ENCODE measurements at places on chromosomes 1 and 21.

GRCh38 chr1:22157359-22157966 is 14.6 kb upstream of the WNT4 start:
- DNase-seq: no peak

DNA sequence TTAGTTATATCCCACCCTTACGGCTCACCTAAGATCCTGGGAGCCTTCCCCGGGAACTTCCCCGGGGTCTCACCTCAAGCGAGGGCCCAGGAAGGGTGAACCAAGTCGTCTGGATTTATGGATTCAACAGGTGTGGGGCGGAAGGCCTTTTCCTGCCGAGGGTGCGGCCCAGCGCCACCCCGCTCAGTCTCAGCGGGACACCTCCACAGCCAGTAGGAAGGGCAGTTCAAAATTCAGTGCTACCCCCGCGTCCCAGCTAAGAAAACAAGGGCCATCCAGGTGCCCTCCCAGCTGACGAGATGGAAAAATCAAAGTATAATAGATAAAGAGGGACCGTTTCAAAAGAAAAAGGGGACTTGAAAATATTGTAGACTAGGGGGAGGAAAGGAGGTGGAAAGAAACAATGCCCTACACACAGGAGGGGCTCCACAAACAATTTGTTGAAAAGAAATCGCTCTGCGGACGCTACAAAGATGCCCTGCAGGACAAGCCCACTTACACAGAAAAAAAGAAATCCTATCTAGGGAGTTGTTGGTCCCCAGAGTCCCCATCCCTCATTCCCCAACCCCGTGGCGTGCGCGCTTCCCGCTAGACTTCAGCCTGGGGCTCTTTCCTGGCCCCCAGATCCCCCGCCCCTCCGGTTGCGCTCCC is 1.3 kb downstream of the SLC2A1 start:
- no peak for DNase-seq

- DNase-seq: no peak
Measured at GRCh38 chr1:155192346-155193274, 15.1 kb downstream of the THBS3 start.

- DNase-seq: no peak
Measured at GRCh38 chr1:247287460-247287859, 31.6 kb downstream of the VN1R5 start.

GRCh38 chr1:226615876-226616275 is 67.3 kb downstream of the STUM start:
- DNase-seq: no peak

DNA sequence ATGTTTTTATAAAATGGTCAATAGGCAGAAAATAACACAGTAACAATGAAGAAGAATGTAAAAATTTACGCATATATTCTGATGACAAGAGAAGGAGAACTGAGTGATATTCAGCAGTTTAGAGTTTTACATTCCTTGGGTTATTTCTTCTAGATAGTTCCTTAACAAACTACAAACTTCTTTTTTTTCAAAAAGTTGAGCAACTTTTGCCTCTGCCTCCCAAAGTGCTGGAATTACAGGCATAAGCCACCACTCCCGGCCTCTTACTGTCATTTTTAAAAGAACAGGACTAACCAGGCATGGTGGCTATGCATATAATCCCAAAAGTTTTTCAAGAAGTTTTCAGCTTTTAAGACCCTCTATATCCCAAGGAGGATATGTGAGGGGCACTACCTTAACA is 32.9 kb downstream of the ARNT start:
- no peak for DNase-seq

DNA sequence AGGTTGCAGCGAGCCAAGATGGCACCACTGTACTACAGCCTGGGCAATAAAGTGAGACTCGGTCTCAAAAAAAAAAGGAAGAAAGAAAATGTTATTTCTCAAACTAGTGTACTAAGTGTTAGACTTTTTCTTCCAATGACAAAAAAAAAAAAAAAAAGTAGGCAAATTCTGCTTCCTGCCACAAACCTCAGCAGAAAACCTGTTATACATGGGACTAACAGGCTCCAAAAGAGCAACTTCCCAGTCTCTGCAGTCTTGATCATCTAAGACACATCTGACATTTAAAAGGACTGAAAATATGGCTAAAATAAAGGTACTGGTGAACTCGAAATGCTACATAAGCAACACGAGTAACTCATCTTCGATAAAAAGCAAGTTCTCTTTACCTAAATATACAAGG is 59.6 kb downstream of the HSF2BP start:
- DNase-seq: no peak

GRCh38 chr1:27142464-27142863 is 12.5 kb downstream of the SLC9A1 start:
- DNase-seq: no peak

- no peak for DNase-seq
Measured at GRCh38 chr1:93810316-93810715, 68.7 kb downstream of the DNTTIP2 start.

DNA sequence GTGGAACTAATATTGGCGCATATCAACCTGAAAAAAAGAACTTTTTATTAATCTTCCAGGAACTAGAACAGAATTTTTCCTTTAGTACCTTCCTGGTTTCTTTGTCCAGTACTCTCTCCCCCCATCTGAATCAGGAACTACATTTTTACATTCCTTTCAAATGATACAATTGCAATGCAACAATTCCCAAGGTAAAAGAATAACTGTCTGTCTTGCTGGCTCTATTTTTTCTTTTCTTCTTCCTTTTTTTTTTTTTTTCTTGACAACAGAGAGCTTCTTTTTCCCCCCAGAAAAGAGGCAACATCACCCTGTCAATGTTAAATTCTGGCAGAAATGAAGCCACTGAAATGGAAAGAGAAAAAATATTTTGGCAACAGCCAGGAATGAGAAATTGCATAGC is 4.5 kb upstream of the CD101 start:
- DNase-seq: no peak

- DNase-seq: peak; percentile 5
Measured at GRCh38 chr1:222095606-222096475, 354.0 kb upstream of the DUSP10 start.

GRCh38 chr1:182520736-182521135 is 68.3 kb downstream of the RNASEL start:
- DNase-seq: no peak

DNA sequence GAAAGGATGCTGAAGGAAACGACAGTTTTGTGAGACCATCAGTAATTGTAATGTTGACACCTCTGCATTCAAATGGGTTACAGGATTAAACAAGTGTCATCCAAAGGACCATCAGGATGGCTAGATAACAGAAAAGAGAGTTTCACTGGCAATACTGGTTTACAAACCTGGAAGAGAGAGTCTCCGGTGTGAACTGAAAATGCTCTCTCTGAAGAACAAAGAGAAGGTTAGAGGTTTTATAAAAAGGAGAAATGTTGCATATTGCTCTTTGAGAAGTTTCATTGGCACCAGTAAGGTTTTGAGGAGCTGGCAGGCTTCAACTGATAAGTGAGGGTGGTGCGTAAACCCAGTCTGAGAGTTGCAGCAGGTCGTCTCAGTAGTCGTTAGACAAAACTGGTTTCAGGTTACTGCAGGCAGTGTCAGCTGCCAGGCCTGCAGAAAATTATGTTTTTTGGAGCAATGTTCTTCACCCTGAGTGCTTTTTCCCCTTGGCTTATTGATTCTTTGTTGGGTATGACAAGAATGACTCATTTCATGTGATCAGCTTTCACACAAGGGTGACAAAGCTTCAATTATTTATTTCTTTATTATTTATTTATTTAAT is 42.2 kb downstream of the KCNK1 start:
- no peak for DNase-seq

DNA sequence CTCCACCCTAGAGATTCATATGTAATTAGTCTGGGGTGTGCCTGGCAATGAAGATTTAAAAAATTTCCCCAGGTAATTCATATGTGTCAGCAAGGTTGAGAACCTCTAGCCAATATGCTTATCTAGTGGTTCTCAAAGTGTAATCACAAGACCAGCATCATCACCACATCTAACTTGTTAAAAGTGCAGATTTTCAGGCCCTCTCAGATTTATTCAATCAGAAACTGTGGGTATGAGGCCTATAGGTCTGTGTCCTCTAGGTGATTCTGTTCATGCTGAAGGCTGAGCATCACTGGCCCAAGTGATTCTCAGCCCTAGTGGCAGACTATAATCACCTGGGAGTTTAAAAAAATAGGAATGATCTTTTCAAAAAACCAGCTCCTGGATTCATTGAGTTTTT is 75.9 kb downstream of the SWT1 start:
- DNase-seq: no peak

- DNase-seq: no peak
Measured at GRCh38 chr1:232728507-232729263, 76.5 kb upstream of the MAP10 start.

- DNase-seq: no peak
Measured at GRCh38 chr1:111992476-111992875, 3.0 kb upstream of the KCND3 start.

DNA sequence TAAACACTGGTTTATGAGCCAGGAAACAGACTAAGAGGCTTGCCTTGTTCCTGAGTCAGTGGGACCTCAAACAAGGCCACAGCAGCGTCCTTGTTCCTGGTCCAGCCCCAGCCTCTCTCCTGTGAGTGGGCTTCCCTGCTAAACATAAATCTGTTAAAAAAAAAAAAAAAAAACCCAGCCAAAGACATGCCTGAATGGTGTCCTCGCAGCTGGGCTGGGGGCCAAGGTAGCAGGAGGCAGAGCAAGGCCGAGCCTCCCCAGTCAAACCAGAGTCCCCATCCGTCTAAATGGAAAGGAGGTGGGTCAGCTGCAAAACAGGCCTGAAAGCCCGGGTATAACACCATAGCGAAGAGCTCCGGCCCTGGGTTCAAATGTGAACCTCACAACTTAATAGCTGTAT is 18.1 kb upstream of the IFFO2 start:
- DNase-seq: no peak

DNA sequence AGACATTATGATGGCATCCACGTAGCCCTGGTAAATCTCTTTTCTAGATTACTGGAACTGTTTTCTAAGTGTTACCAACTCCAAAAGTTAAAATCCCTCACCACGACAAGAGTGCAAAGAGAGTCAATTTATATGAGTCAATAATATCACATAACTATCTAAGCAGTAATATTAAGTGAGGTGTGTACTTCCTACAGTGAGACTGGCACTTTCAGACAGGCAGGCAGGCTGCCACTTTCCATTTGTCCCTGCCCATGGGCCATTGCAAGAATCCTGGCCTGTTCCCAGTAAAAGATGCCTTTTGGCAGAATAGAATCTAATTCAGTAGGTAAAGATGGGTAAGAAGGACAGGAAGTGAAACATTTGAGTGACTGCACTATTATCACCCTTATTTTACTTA is 355.6 kb downstream of the PTBP2 start:
- no peak for DNase-seq

DNA sequence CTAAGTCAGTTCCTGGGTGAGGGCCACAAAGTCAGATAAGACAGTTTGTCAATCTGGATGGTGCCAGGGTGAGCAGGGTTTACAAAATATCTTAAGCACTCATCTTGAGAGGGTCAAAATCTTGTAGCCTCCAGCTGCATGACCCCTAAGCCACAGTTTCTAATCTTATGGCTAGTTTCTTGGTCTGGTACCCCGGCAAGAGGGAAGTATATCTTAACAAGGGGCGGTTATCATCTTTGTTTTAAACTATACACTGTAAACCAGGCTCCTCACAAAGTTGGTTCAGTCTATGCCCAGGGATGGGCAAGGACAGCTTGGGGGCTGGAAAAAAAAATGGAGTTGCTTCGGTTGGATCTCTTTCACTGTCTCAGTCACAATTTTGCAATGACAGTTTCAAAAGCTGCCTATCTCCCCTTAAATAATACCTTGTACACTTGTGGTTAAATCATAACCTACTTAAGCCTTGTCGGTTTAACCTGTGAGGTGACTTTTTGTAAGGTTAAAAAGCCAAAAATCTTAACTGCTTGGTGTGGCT is 7.8 kb upstream of the CD46 start:
- DNase-seq: no peak

GRCh38 chr21:43699933-43700599 is 18.9 kb upstream of the PDXK start:
- no peak for DNase-seq

- DNase-seq: no peak
Measured at GRCh38 chr1:85349224-85349623, 72.8 kb upstream of the BCL10 start.

DNA sequence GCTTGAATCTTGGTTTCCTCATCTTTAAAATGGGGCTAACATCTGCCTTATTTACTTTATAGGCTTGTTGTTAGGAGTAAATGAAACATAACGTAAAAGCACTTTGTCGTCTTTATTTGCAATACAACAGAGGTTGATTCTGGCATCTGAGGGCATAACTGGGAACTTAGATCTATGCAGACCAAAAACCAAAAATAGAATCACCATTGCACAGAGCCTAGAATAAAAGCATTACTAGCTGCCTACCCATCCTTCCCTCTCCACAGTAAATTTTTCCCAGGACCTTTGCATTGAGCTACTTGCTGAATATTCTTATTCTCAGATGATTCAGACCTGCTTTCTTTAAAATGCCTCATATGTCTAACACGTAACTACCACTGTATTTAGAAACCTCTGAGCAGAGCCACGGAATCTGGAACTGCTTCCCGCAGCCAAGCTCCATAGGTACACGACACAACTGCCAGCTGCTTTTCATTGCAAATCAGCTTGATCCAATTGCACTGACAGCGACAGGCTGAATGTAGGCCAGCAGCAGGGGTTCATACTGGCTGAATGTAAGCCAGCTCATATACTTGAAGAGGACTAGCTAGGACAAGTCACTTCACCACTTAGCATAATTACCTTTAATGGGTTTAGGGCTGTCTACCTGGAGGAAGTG is 33.2 kb upstream of the SERBP1 start:
- DNase-seq: no peak

DNA sequence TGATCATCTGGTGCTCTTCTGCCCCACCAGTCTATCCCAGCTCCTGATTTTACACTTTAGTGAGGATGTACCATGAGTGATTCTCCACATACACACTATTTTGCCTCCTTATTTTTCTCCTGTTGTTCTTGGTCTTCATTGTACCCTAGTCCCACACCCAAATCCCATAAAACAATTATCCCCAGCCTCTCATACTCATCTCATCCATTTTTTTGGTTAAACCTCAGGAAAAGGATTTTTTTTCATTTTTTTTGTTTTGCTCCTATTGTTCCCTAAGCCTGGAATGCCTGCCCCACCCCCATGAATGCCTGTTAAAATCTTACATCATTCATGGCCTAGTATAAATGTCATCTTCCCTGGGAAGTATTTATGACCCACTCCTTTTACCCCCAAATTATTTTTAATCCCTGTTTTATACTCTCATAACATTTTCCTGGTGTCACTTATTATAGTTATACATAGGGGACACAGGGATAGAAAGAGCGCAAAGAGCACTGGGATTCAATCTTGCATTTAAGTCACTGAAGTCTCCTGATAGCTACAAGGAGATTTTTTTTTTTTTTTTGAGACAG is 4.9 kb upstream of the LINGO4 start:
- no peak for DNase-seq
